ENCODE measurements at places on chromosomes 3 and 15. TPM values are rescaled to one million over a fixed set of nuclear protein-coding genes. Genes with fewer than 3 reads are reported as not detected.

The EIF1B gene
- 55.1 TPM for total RNA-seq

The DIPK2A gene
- total RNA-seq = 5.9 TPM

The KNG1 gene
- not detected for total RNA-seq

The RASL12 gene
- 0.13 TPM for total RNA-seq

All from A549 treated with Hydrocortisone at 1 μM for 4 hours (cell line).